Fibroblast of pulmonary artery (primary cell): ENCODE measurements at places on chromosomes 6 and 20.
A peak's percentile ranks its signal among the peaks of the same experiment; 100 is the strongest.

GRCh38 chr6:77092971-77093370 is 370.3 kb downstream of the HTR1B start:
- DNase-seq = peak; percentile 76

GRCh38 chr20:40268321-40269075 is 420.5 kb downstream of the MAFB start:
- DNase-seq = no peak

GRCh38 chr6:3882431-3882830 is 33.3 kb downstream of the FAM50B start:
- no peak for DNase-seq

DNA sequence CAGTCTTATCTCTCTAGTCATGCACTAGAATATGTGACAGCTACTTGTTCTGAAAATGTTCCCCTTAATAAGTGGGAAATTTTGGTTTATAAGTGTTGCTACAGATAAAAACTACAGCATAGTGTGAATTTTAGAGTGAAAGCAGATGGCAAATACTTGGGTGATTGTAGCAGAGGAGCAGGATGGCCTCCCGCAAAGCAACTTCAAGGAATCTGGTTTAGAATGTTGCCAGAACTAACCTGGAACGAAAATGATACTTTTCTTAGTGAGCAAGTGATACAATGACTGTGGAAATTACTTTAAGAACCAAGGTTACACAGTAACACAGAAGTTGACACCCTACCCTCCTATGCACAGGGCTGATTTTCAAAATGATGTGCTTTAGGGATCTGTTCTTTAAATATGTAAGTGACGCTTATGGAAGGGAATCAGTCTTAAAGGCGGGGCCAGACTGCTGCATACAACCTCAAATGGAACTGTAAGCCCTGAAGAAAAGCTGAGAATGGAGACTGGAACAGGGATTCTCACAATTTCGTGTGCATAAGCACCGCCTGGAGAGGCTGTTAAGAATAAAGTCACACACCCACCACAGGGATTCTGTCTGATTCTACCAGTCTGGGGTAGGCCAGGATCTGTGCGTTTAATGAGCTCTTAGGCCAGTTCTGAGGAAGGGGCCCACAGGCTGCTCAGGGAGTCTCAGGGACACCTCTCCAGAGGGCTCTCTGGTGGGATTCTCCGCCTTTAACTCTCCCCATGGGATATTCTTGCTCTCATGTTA is 97.9 kb downstream of the FYN start:
- no peak for DNase-seq

DNA sequence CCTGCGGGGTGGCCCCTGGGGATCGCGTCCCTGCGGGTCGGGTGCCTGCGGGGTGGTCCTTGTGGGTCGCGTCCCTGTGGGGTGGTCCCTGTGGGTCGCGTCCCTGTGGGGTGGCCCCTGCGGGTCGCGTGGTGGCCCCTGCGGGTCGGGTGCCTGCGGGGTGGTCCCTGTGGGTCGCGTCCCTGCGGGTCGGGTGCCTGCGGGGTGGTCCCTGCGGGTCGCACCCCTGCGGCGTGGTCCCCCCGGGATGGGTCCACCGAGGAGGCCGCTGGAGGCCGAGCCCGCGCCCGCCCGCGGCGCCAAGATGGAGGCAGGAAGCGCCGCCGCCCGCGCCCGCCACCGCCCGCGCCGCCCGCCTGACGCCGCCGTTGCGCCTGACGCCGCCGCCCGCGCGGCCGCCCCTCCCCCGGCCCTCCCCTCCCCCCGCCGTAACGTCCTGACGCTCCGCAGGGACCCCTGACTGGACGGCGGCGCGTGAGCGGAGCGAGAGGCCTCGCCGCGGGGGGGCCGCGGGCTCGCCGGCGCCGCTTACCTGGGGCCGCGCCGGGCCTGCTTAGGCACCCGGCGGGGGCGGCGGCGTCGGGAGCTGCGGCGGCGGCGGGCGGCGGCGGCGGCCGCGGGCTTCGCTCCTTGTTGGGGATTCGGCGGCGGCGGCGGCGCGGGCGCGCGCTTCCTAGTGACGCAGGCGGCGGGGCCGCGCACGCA is at the start of gene GMEB2:
TSS of gene GMEB2 (minus strand) at position 678 of the 705 bp plus-strand sequence. CDS start 7,704 bp downstream, outside the sequence.
- peak; percentile 68 for DNase-seq

- no peak for DNase-seq
Measured at GRCh38 chr6:121890307-121890910, 455.0 kb downstream of the GJA1 start.

- no peak for DNase-seq
Measured at GRCh38 chr6:40810171-40810570, 223.0 kb upstream of the LRFN2 start.
